RPMI7951 (cell line): ENCODE measurements at places on chromosomes 6 and 20. TPM values are rescaled to one million over a fixed set of nuclear protein-coding genes. Genes with fewer than 3 reads are reported as not detected.

DNA sequence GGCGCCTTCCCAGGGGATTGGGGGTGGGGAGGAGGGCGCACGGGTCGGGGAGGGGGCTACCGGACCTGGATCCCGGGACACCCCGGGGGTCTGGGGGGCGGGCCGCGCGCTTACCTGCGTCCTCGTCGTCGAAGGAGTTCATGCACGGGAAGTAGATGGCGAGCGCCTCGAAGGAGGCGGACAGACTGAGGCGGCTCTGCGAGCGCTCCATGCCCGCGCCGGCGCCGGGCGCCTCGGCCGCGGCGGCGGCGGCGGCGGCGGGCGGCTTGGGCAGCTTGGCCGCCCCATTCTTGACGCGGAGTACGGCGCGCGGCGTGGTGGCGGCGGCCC is 320 bp downstream of the RIMS4 start:
- DNase-seq, result no peak

DNA sequence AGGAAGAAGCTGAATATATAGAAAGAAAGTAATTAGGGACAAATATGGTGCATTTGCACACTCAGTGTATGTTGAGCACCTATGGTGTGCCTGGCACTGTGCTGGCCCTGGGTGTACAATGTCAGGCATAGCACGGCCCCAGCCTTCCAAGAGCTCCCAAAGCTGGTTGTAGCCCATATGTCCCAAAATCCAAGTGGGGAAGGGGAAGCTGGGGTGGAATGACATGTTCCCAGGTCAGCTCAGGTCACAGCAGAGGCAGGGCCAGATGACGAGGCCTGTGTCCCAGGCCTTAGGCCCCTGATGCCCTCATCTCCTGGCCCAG is 170.0 kb downstream of the VEGFA start:
- no peak for DNase-seq

- DNase-seq, result no peak
Measured at GRCh38 chr6:89357390-89357789, 4.9 kb upstream of the UBE2J1 start.

GRCh38 chr6:146876271-146877151 is 277.7 kb downstream of the ADGB start:
- no peak for DNase-seq

DNA sequence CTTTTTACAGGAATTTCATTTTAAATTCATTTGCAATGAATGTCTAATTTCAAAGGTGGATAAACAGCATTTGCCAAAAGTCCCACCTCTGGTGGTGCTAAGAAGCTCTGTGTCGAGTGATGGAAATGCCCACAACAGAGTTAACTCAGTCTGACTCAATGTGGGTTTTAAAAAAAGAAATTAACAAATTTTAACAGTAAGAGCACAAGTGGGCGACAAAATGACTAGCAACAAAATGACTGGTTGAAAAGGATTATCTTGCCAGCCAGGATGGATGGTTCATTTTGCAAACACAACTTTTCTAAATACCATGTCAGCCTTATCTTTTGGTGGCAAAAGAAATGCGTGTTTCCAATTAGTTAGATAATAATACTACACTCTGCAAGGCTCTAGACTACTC is 14.3 kb upstream of the TAGAP start:
- no peak for DNase-seq

- DNase-seq, result peak; percentile 89
Measured at GRCh38 chr20:50256577-50256976, 65.9 kb downstream of the CEBPB start.

GRCh38 chr6:6588924-6589709 is 597 bp downstream of the LY86 start:
- no peak for DNase-seq

DNA sequence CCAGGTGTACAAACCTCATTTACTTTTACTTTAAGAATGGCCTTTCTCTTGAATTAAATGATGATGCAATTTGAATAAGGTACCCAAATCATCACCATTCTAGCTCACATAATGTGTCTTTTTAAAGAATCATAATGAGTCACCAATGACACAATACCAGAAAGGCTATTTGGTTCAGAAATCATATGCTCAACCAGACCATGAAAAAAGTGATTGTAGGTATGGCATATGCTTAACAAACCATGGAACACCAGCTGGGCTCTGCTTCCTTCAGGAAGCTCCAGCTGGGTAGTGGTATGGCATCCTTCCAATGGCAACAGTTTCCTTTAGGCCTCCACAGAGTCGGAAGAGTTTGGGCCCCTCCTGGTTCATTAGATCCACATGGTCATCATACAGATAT is 128.2 kb downstream of the FRK start:
- peak; percentile 100 for DNase-seq

DNA sequence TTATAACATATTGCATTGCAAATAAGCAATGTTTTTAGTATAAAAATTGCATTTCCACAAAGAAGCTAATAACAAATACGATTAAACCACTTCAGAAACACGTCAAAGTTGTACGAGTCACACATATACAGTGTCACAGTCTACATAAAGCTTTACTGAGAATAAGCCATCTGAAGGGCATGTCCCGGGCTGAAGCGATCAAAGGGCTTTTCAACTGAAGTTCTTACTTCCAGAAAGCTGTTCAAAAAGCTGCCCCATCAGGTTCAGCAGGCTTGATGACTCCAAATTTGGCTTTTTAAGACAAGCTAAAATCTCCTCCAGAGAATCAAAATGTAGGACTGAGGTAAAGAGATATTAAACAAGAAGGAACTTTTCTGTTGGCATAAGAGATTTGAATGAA is 37.5 kb upstream of the HAO1 start:
- DNase-seq, result no peak

DNA sequence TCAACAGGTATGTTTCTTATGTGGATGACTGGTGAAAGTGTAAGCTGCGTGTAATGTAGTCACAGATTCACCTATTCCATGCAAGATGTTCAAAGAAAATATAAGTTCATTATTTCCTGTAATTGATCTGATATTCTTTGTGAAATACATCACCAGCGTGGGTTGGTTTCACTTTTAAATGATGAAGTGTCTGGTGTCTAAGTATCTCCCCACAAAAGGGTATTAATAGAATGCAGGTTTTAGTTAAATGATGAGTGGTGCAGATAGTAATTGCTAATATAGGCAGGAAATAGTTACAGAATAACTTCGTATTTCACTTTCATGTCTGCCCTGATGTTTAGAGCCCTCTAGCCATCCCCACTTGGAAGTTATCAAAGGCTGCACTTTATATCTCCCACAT is 22.2 kb downstream of the PGBD1 start:
- no peak for DNase-seq

GRCh38 chr6:49888742-49889431 is 22.6 kb upstream of the CRISP1 start:
- no peak for DNase-seq

- no peak for DNase-seq
Measured at GRCh38 chr6:142816031-142816430, 128.9 kb downstream of the HIVEP2 start.

DNA sequence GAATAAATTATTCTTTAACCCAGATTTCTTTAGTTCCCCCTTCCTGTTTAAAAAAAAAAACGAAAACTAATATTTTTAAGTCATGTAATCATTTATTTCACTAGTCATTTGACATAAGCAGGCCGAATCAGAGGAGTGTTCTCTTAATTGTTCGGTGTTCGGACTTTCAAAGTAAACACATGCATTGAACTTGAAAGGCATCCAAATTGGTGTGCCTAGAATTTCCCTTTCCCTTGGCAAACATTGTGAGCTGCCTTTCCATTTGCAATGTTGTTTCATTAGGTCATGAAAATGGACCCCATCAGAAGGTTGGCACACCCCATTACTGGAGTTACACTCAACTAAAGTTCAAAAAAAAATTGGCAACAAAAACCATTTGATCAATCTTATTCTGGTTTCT is 283.0 kb upstream of the MARCKS start:
- DNase-seq, result no peak

DNA sequence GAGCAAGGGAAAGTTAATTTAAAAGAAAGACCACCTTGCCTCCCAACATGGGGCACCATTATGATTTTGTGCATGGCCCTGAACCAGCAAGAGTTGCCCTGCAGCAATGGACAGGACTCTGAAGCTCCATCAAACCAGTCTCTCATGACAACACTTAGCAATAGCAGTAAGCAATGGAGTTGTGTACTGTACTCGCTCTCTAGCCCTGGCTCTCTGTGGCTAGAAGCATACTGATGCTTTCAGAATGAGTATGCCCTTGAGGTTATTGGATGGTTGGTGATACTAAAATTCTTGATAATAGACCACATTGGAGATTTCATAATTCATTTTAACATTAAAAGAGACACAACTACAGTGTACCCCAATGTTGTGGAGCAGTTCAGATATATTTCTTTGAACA is 23.2 kb upstream of the LMBRD1 start:
- DNase-seq, result no peak

DNA sequence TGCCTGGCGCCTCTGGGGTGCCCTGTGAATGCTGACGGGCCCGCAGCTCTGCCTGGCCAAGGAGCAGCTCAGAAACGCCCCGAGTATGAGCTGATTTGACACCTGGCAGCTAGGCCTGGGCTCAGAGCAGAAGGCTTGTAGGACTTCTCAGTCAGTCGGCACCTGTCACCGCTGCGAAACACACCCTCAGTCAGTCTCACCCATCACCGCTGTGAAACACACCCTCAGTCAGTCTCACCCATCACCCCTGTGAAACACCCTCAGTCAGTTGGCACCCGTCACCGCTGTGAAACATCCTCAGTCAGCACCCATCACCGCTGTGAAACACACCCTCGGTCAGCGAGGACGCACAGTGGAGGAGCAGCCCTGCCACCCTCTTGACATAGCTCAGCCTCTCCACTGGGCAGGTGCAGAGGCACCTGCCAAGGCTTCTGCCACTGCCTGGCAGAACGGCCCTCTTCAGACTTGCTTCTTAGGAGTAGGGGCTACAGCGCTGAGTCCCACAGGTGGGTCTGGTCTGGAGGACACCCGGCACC is 109.0 kb downstream of the PSMB1 start:
- DNase-seq, result no peak

The TOX2 gene
- total RNA-seq, result 24.7 and 25.4 TPM in 2 replicates

The SSR1 gene
- 112 and 119 TPM in 2 replicates for total RNA-seq

The NOX3 gene
- not detected in 2 replicates for total RNA-seq

The PRICKLE4 gene
- total RNA-seq, result 0.12 and 0.88 TPM in 2 replicates

The CCN5 gene
- total RNA-seq, result not detected in 2 replicates

The ECT2L gene
- not detected in 2 replicates for total RNA-seq

The RIPOR3 gene
- total RNA-seq, result 10.0 and 10.8 TPM in 2 replicates

The TGM6 gene
- total RNA-seq, result not detected in 2 replicates

The SLC25A27 gene
- total RNA-seq, result 1.8 and 2.6 TPM in 2 replicates
